ENCODE measurements at places on chromosomes 13 and 19. TPM values are rescaled to one million over a fixed set of nuclear protein-coding genes. Genes with fewer than 3 reads are reported as not detected.

GRCh38 chr13:114002009-114002544, 28.2 kb upstream of the C13orf46 start:
- no peaks in the 10 kb centered on the region for H3K36me3 ChIP-seq

The CEACAM3 gene
- 0.99 TPM for total RNA-seq

The THSD8 gene
- 1.8 TPM for total RNA-seq

GRCh38 chr13:51331354-51331861, 8.1 kb upstream of the SERPINE3 start:
- H3K36me3 ChIP-seq = no peaks in the 10 kb centered on the region
- H3K27ac ChIP-seq = no peak overlapping the region
- H3K4me1 ChIP-seq = no peaks in the 10 kb centered on the region

GRCh38 chr19:17107546-17108452, 32.2 kb downstream of the MYO9B start:
- peaks cover 52% of the 10 kb centered on the region for H3K4me1 ChIP-seq
- DNase-seq = peak; percentile 96
- H3K36me3 ChIP-seq = no peaks in the 10 kb centered on the region
- H3K4me3 ChIP-seq = no peak overlapping the region
- no peaks in the 10 kb centered on the region for H3K27me3 ChIP-seq

GRCh38 chr19:46823049-46823448, 27.6 kb downstream of the AP2S1 start:
- DNase-seq = no peak
- H3K27me3 ChIP-seq = no peaks in the 10 kb centered on the region
- no peak overlapping the region for H3K27ac ChIP-seq

DNA sequence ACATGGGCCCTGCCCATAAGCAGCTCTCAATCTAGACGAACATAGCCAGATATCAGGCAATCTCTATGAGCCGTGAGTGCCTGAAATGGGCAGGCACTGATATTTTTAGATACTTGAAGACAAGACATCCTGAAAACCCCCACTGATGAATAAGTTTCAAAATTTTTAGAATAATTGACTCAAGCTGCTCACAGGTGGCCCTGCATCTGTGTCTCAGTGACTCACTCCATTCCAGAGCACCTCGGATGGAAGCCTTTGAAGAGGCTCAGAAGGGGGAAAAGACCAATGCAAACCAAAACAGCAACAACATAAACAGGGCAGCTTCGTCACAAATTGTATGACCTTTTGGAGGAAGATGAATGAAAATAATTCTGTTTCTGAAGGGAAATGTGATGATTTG, 42.8 kb upstream of the SLC46A3 start:
- no peaks in the 10 kb centered on the region for H3K4me1 ChIP-seq
- no peak for DNase-seq
- no peaks in the 10 kb centered on the region for H3K27me3 ChIP-seq
- H3K27ac ChIP-seq = no peak overlapping the region
- H3K36me3 ChIP-seq = no peaks in the 10 kb centered on the region
- no peak overlapping the region for H3K4me3 ChIP-seq

The CXCL17 gene
- not detected for total RNA-seq

DNA sequence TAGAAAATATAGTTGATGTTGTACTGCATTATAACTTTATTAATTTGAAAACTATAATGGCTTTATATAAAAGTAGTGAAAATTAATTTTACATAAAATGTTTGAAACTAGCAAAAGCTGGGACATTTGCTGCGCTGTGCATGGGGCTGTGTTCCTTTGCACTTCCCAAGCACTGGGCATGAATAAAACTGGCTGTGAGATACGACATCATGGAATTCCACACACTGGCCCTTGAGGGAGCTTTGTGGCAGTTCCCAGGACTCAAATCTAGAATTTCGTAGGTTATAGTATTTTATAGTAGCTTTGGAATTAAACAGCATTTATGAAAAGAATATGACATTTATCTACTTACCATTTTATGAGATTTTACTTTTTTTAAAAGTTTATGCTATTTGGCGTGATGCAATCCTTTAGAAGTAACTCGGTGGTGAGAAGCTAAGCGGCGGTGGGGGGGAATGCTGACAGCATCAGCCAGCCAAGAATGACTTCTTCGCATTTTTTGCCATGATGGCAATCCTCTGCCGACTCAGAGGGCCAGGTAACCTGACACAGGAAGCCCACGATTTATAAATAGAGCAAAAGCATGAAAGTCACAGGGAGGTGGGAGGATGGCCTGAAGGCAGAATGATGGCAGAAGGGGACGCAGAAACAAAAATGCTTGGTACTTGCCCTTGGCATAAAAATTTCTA, 553.5 kb downstream of the MYO16 start:
- no peaks in the 10 kb centered on the region for H3K36me3 ChIP-seq
- no peaks in the 10 kb centered on the region for H3K27me3 ChIP-seq
- no peak for DNase-seq
- no peak overlapping the region for H3K27ac ChIP-seq
- H3K4me1 ChIP-seq = no peaks in the 10 kb centered on the region

DNA sequence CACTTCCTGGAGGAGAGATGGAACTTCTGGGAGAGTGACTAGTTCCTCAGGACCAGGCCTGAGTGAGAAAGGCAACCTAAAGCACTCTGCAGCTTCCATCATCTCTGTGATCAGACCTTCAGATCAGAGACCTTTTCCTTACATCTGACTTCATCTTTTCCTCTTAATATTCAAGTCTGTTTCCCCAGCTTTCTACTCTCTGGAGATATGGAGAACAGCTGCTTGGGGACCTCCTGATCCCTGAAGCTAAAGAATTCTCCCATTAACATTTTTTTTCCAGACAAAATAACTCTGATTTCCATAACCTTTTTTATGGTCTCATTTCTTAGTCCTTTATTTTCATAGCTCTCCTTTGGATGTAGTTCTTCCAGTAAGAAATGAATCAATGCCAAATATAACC, 133.4 kb upstream of the FNDC3A start:
- no peak for DNase-seq
- no peak overlapping the region for H3K4me3 ChIP-seq
- no peaks in the 10 kb centered on the region for H3K36me3 ChIP-seq
- H3K27ac ChIP-seq = no peak overlapping the region
- H3K4me1 ChIP-seq = no peaks in the 10 kb centered on the region

The ERCC1 gene
- 73.5 TPM for total RNA-seq

The SGCG gene
- 0.53 TPM for total RNA-seq

The NRTN gene
- 16.1 TPM for total RNA-seq

DNA sequence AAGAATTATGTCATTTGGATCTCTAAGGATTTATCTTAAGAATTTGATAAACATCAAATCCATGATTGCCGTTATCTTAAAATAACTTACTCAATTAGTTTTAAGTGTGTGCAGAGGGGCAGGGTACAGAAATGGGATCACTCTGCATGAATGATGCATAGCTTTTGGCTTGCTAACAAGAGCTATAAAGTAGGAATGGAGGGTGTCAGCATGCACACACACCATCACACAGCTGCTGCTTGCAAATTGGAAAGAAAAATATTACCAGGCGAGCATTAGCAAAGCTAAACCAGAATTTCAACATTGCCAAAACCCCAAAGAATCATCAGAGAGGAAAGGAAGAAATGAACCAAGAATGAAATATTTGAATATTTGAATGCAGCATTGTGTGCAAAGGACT, 580.6 kb downstream of the LMO7 start:
- no peaks in the 10 kb centered on the region for H3K4me1 ChIP-seq
- no peak overlapping the region for H3K27ac ChIP-seq
- H3K27me3 ChIP-seq = no peaks in the 10 kb centered on the region

DNA sequence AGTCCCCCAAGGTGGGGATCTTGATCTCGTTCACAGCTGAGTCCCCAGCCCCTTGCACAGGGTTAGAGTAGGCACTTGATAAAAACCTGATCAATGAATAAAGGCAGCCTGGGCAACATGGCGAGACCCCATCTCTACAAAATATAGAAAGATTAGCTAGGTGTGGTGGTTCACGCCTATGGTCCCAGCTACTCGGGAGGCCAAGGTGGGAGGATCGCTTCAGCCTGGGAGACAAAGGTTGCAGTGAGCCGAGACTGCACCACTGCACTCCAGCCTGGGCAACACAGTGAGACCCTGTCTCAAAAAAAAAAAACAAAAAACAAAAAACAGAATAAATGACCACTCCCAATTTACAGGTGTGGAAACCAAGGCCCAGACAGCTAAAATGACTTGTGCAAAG, 4.8 kb downstream of the YIF1B start:
- H3K36me3 ChIP-seq = peaks cover 12% of the 10 kb centered on the region
- no peak overlapping the region for H3K27ac ChIP-seq
- DNase-seq = no peak
- H3K27me3 ChIP-seq = no peaks in the 10 kb centered on the region

The CACNG7 gene
- total RNA-seq = not detected

- H3K27me3 ChIP-seq = no peaks in the 10 kb centered on the region
- no peak overlapping the region for H3K4me3 ChIP-seq
- no peak for DNase-seq
- peaks cover 64% of the 10 kb centered on the region for H3K4me1 ChIP-seq
- no peaks in the 10 kb centered on the region for H3K36me3 ChIP-seq
- H3K27ac ChIP-seq = peak overlapping the region; percentile 96
These were observed 29.7 kb downstream of the GPX4 start for GRCh38 chr19:1133471-1133929.

The CACNG8 gene
- total RNA-seq = under 0.01 TPM

GRCh38 chr19:45927565-45928261, 13.1 kb upstream of the NANOS2 start:
- peaks cover 4% of the 10 kb centered on the region for H3K4me1 ChIP-seq
- no peak overlapping the region for H3K4me3 ChIP-seq
- no peaks in the 10 kb centered on the region for H3K36me3 ChIP-seq
- H3K27ac ChIP-seq = no peak overlapping the region
- peak; percentile 95 for DNase-seq

DNA sequence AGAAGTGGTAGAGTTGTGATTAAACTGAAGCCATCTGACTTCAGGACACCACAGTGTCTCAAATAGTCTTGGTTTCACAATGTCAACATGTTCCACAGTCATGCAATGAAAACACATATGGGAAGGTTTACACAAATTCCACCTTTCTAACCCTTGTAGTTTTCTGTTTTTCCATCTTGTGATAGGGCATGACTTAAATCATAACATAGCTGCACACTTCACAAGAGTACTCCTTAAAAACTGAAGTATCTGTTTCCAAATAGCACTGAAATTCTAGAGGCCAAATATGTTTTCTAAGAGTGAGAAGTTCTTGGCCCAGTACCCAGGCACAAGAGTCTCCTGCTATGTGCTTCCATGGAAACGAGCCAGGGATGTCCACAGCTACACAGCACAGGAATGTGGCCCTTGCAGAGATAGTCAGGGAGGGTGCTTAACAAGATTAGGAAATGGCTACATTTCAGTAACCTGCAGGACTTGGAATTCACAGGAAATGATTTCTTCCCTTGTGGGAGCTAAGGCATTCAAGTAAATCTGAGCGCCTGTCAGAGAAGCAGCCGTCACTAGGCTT, 269.1 kb downstream of the NDFIP2 start:
- H3K27ac ChIP-seq = no peak overlapping the region
- H3K27me3 ChIP-seq = no peaks in the 10 kb centered on the region
- H3K4me1 ChIP-seq = no peaks in the 10 kb centered on the region
- no peaks in the 10 kb centered on the region for H3K36me3 ChIP-seq
- DNase-seq = peak; percentile 74

- no peaks in the 10 kb centered on the region for H3K36me3 ChIP-seq
- H3K4me3 ChIP-seq = no peak overlapping the region
These were observed 5.6 kb downstream of the INAFM1 start for GRCh38 chr19:47280183-47280797.

The PRSS57 gene
- not detected for total RNA-seq

- H3K4me3 ChIP-seq = no peak overlapping the region
- no peaks in the 10 kb centered on the region for H3K36me3 ChIP-seq
- H3K27ac ChIP-seq = no peak overlapping the region
- no peak for DNase-seq
- no peaks in the 10 kb centered on the region for H3K27me3 ChIP-seq
These were observed 5.0 kb upstream of the ZNF765 start for GRCh38 chr19:53389978-53390377.

DNA sequence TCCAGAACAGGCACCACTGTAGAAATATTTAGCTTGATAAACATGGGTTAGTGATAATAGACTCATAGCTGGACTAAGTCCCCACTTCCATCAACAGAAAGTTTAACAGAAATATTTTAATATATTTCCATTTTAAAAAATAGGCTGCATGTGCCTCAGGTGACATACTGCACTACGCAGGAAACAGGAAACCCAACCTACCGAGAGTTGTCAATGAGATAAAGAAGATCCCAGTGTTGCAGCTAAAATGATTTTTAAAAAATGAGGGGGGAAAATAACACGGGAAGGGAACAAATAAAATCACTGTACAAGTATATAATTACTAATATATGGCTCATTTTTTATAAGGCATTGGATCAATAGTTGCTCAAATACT, 154.8 kb downstream of the TBC1D4 start:
- peak overlapping the region; percentile 35 for H3K27ac ChIP-seq
- DNase-seq = no peak
- peaks cover 7% of the 10 kb centered on the region for H3K36me3 ChIP-seq
- H3K4me3 ChIP-seq = no peak overlapping the region
- H3K4me1 ChIP-seq = peaks cover 30% of the 10 kb centered on the region
- no peaks in the 10 kb centered on the region for H3K27me3 ChIP-seq

The HIPK4 gene
- total RNA-seq = 0.28 TPM

DNA sequence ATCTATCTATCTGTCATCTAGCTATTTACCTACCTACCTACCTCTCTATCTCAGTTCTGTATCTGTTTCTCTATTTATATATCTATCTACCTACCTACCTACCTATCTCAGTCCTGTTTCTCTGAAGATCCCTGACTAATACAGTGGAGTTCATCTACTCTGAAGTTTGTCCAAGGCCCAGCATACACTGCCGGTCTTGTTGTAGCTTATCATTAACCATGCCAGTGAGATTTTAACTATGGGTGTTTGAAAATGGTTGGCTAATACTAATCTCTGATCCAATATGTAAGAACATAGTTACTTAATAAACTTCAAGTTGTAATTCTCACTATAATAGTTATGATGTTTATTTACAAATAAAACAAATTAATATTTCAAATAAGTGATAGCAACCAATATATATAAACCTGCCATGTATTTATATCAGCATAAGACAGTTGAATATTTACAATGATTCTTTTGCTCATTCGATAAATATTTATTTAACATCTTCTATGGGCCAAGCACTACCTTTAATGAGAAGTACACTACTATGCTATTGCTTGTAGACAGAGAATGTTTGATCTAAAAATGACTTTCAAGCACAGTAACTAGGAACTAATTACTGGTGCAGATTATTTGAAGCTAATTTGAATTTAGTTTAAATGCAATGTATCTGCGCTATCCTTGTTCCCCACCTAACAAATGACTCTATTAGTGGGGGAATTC, 242.1 kb downstream of the KLF5 start:
- DNase-seq = no peak
- no peak overlapping the region for H3K4me3 ChIP-seq
- H3K27me3 ChIP-seq = no peaks in the 10 kb centered on the region
- H3K36me3 ChIP-seq = no peaks in the 10 kb centered on the region
- no peaks in the 10 kb centered on the region for H3K4me1 ChIP-seq
- H3K27ac ChIP-seq = no peak overlapping the region
